NCI-H187 (cell line): ENCODE measurements at places on chromosomes 1 and 21.

DNA sequence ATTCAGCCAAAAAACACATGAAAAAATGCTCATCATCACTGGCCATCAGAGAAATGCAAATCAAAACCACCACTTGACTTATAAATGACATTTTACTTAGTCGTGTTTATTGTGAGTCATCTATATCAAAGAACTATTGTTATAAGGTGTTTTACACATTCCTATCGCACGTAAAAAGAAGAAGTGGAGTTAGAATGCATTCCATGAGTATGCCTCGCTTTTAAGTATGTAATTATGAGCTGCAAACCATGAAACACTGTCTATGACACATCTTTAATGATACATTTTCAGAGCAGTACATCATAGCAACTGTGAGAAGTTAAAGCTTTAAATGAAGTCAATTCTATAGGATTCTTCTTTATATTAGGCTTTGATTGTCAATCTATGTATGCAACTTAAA is 614.3 kb upstream of the ADAMTS5 start:
- no peak for DNase-seq

GRCh38 chr1:178046591-178047270 is 47.2 kb upstream of the RASAL2 start:
- DNase-seq, result no peak

DNA sequence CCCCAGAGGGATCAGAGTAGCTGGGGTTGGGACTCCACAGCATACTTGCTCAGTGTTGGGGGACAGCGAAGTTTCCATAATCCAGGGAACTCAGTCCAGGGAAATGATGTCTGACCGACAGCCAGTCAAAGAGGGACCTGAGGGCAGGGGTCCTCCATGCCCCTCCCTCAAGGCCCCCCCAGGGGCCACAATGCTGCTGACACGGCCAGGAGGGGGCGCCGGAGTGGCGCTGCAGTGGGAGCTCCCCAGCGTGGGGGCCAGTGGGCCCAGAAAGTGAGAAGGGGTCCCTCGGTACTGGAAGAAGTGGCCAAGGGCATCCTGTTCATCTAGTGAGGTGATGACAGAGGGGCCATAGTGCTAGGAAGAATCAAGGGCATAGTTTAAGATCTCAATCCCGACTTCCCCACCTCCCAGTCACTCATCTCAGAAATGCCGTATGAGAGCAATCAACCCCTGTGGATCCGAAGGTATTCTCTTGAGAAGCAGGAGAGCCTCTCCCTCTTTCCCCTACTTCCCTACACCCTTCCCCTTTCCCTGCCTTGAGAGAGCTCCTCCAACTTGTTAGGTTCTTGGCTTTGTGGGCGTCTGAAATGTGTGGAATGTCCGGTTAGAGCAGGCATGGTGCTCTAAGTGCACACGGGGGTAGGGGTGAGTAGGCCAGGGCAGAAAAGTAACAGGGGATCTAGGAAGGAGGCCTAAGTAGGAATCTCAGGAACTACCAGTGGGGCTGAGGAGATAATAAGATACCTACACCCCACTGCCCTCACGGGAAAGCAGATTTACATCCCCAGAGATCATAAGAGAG is 4.1 kb downstream of the NUDT17 start:
- no peak for DNase-seq

- DNase-seq, result no peak
These were observed 269.4 kb downstream of the PTPRU start for GRCh38 chr1:29505532-29506220.

DNA sequence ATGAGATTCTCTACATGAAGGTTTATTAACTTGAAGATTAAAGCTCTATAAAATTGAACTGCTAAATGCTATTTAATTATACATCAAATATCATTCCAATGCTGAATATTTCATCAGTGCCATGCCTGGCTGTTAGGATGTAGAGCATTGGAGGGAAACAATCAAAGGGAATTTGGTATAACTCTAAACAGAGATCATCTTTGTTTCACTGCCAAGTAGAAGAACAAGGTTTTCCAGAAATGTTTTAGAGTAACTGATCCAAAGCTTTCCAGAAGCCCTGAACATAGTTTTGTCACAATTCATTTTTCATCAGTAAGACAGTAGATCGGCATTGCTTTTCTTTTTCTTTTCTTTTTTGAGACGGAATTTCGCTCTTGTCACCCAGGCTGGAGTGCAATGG is 5.9 kb upstream of the DSTYK start:
- no peak for DNase-seq

- no peak for DNase-seq
These were observed 93.7 kb upstream of the C1orf174 start for GRCh38 chr1:3993619-3994375.
